IPS-NIHi11 (cell line): ENCODE measurements at places on chromosomes 4 and X.

- DNase-seq: no peak
These were observed 158.4 kb downstream of the DCLK2 start for GRCh38 chr4:150236626-150237025.

- DNase-seq: no peak
These were observed 38.0 kb upstream of the PDK3 start for GRCh38 chrX:24426921-24427746.

- no peak for DNase-seq
These were observed 578.2 kb downstream of the KLHL13 start for GRCh38 chrX:117538178-117539089.

DNA sequence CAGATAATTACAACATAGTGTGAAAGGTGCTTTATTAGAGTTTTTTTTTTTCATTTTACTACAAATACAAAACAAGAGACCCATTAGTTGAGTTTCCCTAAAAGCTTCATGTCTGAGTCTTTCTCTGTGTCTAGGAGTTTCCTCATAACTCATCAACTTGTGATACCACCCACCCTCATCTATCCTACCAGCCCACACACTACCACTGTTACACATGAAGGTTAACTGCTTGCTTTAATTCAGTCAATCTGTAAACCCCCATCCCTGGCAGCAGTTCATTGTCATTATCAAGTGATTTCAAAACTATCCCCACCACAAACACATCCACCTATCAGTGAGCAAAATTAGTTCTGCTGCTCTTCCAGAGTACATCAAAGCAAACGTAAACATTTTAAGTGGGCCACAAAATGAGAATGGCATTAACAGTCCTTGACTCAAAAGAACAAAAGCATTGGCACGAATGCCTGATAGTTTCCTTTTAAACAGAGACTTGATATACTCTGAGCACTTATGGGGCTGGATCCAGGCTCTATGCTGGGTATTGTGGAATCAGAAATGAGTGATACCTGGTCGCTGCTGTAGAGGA lies 331.6 kb upstream of the FAM241A start:
- DNase-seq: no peak

DNA sequence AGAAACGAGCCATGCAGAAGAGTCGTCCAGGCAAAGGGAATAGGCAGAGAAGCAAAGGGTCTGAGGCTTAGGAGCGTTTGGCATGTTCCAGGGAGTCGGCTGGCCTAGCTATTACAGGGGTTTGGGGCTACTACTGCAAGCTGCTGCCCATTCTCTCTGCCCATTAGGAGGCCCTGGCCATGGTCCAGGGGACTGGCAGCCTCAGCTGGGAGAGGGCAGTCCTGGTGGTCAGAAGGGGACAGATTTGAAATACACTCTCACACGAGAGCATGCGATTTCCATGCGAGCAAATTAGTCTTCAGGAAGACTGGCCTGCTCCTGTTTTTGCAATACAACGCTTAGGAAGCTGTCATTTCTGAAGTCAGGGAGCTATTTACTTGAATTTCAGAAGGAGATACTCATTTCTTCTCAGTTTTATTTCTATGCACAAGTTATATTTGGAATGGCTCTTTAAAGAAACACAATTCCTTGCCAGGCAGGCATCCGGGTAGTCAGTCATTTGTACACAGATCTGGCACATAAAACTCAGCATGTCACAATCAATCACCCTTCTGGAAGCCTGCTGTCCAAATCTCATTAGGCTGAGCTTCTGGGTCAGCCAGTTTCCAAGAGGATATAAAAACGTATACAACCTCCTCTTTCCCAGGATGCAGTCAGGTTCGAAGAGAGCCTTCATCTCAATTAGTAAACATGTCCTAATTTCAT lies 27.0 kb downstream of the PROM1 start:
- no peak for DNase-seq

DNA sequence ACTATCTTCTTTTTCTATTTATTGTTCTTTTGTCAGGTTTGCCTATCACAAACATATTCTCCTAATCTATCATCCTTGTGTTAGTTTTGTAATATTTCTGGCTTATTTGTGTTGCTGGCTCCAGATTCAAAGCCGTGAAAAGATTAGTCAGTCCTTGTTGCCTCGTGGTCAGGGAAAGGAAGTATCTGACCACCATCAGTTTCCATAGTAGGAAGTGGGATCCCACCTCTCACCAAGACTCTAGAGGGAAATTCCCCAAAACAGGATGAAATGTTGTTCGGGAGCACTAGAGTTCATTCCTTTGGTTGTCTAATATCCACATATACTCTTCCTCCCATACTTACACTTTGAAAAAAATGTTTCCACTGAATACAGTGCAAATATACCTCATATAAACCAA lies 131.0 kb upstream of the HUWE1 start:
- no peak for DNase-seq

- no peak for DNase-seq
These were observed 22.6 kb upstream of the TLR7 start for GRCh38 chrX:12844319-12844718.

DNA sequence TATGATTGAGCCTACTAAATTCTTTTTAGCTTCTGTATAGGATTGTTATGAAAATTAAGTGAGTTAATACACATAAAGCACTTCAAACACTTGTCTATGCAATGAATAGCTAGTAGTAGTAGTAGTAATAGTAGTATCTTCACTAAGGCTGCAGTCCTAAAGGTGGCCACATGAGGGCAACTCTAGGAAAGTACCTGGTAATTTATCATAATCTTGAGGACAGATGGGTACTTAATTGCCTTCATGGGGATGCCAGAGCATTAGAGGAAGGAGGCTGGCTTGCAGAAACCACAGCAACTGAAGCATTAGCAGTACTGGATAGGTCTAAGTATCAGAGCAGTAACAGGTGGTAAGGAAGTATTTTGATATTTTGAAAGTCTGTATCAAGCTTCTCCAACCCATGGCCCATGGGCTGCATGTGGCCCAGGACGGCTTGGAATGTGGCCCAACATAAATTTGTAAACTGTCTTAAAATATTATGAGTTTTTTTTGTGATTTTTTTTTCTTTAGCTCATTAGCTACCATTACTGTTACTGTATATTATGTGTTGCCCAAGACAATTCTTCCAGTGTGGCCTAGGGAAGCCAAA lies 17.3 kb downstream of the NIPAL1 start:
- peak; percentile 45 for DNase-seq

GRCh38 chrX:120016068-120016441 lies 61.4 kb downstream of the RHOXF2B start:
- no peak for DNase-seq

- no peak for DNase-seq
These were observed 23.6 kb upstream of the GPRIN3 start for GRCh38 chr4:89331197-89331596.

- DNase-seq: no peak
These were observed 59.8 kb downstream of the ZNF711 start for GRCh38 chrX:85303544-85303943.

DNA sequence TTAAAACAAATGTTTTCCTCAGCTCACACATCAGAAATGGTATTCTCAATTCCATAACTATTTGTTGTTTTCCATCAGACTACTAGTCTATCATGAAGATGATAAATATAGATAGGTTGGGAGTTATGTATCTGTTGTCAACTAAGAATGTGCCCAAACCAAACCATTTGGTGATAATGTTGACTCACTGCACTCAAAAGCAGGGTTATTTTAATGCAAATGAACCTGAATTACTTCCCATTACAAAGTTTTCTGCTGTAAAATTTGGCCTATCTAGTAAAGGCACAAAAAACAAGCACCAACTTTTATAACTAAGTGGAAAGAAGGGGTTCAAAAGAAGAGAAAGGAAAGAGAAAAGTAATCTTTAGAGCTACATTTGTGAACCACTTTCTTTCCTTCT lies 93.5 kb downstream of the TBCK start:
- DNase-seq: no peak

DNA sequence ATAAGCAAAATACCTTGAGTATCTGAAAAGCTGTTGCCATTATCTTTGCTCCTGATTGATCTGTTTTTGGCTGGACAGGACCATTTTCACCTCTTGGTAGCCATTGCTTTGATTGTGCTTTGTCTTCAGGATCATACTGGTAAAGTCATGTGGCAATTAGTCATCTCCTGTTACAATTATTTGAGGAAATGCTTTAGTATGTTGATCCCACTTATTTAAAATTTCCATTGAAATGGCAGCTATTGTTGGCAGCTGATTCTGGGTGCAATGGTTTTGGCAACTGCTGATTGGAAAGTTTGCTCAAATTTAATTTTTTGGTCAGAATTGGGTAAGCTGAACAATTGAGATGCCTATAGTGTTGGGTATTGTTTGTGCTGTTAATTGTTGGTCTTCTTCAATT lies 238.3 kb upstream of the TLL1 start:
- DNase-seq: no peak

GRCh38 chr4:111535792-111536191 lies 609.5 kb upstream of the FAM241A start:
- no peak for DNase-seq

- DNase-seq: no peak
These were observed 205.1 kb downstream of the STPG2 start for GRCh38 chr4:97938141-97938540.

DNA sequence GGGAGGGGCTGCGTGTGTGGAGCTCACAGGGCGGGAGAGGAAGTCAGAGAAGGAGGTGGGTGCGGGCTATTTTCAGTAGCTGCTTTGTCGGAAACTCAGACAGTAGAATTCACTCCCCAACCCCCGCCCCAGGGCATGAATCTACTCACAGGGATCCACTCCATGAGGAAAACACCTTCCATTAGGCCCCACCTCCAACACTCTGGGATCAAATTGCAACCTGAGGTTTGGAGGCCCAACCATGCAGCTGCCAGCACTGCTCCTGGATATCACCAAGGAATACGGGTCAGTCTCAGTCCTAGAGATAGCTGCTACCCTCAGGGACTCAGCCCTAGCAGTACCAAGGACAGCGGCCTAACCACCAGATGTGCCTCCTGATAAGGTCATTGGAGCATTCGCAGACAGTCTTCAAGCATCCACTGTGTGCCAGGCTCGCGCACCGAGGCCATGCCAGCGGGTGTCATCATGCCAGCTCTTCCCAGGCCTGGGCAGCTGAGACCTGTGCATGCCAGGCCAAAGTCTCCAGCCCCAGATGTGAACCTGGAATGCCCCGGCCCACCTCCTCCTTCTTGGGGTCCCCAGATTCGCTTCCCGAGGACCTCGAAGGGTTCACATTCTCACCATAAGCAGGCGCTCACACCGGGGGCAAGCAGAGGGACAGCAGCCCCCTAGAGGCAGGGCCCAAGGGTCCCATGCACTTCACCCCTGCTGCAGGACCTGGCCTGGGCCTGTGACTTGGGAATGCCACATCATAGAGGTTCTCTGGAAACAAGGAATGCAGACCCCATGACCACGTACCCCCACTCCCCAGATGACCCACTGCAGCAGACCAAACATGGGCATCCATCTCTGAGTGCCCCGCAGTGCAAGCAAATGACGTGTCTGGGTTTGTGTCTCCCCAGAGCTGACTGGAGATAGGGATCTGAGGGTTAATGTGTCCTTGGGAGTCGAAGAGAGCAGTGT lies 102.3 kb downstream of the ADRA2C start:
- DNase-seq: peak; percentile 77

GRCh38 chr4:119508281-119508680 lies 120.3 kb downstream of the PDE5A start:
- no peak for DNase-seq

DNA sequence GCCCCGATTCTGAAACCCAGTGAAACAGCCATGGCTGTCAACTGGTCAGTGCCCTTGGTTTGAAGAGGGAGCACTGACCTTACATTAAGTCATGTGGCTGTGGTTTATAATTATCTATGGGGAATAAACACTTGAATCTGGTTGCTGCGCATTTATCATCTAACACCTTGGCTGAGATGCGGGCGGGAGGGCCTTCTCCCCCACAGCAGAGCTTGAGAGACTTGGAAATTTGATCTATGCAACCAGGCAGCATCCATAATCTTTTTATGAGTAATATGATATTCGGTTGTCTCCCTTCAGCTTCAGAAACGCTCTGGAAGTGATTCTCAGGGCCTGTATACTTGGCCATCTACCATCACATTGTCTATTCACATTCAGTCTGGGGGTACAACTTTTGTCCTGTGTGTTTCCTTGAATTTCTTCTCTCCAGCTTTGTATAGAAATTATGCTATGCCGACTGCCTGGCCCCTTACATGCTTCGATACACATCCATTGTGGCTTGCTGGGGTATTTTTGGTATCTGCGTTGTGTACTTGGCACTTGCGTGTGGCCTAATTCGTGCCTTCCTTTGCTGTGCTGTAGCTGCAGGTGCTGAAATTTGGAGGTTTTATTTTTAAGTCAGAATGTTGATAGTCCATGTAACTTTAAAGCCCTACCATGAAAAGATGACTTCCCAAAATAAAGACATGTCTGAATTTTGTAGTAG lies 321.6 kb downstream of the ARHGAP10 start:
- no peak for DNase-seq

DNA sequence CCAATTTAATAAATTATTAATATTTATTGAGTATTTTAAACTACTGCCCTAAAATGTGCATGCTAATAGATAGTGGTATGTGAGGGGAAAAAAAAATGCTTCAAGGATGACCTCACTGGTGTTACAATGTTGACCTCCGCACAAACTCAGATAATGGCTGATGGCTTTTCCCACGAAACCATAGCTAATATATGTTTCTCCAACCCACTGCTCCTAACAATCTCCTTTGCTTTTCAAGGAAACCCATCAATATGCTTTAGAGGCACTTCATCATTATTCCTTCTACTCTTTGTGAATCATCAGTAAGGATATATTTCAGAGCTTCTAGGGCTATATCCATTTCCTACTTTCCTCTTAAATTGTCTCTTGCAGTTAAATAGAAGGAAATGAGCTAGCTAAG lies 1752.0 kb upstream of the TENM3 start:
- no peak for DNase-seq

- no peak for DNase-seq
These were observed 181.5 kb downstream of the GC start for GRCh38 chr4:71602289-71602900.

DNA sequence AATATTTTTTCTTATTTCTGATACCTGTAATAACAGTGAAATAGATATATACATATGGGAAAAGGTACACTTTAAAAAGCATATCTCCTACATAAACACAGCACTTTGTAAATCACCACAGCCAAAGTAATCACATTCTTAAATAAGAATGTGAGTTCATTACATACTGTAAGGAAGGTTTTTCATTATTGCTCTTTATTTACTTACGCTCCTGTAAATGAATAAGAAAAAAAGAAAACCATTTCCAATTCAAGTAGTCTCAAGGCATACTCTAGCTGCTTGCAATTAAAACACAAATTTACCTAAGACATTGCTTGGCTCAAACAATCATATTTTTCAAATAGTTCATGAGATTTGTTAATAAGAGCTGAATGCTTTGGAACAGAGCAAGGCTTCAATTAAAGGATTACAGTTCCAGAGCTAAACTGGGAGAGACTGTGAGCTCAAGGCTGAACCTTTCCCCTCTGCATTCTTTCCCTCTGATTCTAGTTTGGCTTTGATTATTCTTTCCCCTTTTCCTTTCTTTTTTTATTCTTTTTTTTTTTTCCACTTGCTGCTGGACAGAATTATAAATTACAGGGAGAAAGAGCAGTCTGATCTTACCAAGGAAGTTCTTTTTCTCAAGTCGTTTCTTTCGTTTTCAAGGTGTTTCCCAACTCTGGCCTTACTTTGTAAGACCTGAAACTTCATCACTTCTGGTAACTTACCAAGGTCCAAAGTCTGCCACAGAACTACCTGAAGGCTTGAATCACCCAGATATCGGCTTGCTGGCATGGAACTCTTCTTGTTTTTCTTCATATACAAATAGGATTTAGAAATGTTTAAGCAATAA lies 278.3 kb downstream of the INPP4B start:
- no peak for DNase-seq

- no peak for DNase-seq
These were observed 249.6 kb downstream of the CAMK2D start for GRCh38 chr4:113511944-113512343.
